ENCODE measurements at places on chromosomes 5 and 9. TPM values are rescaled to one million over a fixed set of nuclear protein-coding genes. Genes with fewer than 3 reads are reported as not detected.

Gene MYMK
- total RNA-seq: not detected

DNA sequence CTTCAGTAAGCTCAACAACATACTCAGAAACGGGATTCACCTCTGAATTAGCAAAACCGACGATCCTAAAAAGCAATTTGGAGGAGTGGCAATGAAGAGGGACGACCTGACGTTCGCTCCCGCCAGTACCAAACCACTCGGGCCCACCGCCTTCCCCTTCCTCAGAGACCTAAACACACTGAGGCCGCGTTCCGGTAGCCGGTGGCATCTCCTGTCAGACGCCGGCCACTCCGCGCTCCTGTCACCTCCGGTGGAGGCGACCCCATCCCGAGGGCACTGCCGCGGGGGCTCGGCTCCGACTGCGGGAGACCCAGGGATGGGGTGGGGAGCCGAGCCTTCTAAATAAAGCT lies 617 bp downstream of the PPP6C start:
- H3K27me3 ChIP-seq: no peaks in the 10 kb centered on the region
- DNase-seq: peak; percentile 83
- peak overlapping the region; percentile 96 for H3K27ac ChIP-seq
- peak overlapping the region; percentile 98 for H3K4me3 ChIP-seq
- H3K4me1 ChIP-seq: peaks cover 28% of the 10 kb centered on the region

- H3K4me3 ChIP-seq: no peak overlapping the region
- peak overlapping the region; percentile 65 for H3K27ac ChIP-seq
- H3K4me1 ChIP-seq: peaks cover 5% of the 10 kb centered on the region
- peak; percentile 58 for DNase-seq
- no peaks in the 10 kb centered on the region for H3K36me3 ChIP-seq
These were observed 431.0 kb upstream of the MEF2C start for GRCh38 chr5:89313804-89314588.

DNA sequence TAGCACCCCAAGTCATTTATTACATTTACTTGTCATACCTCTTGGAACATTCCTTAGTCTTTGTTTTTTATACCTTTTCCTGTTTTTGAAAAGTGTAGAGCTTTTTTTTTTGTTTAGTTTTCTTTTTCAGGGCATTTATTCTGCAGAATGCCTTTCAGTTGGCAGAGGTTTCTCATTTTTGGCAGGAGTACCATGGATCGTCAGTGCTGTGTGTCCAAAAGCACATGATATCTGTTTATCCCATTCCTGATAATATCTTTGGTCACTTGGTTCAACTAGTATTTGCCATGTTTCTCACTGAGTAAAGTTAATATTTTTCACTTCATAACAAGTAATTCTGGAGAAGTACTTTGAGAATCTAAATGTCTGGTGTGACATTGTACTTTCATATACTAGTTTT lies 10.7 kb downstream of the OGN start:
- no peaks in the 10 kb centered on the region for H3K36me3 ChIP-seq
- no peaks in the 10 kb centered on the region for H3K4me1 ChIP-seq

Data from activated CD4-positive, alpha-beta T cell treated with anti-CD3 and anti-CD28 coated beads, Interleukin-2, amount 10 ng/mL, durations not matched to agents 24 days and 14 days (primary cell).